ENCODE measurements at places on chromosomes 16 and 17. TPM values are rescaled to one million over a fixed set of nuclear protein-coding genes. Genes with fewer than 3 reads are reported as not detected.

LDHD gene
- total RNA-seq, result 2.8 TPM

CRYBA1 gene
- total RNA-seq, result 0.15 TPM

SNAI3 gene
- total RNA-seq, result not detected

TBC1D3C gene
- total RNA-seq, result not detected

All from smooth muscle cell of trachea (primary cell).